ENCODE measurements at places on chromosomes 12 and 14. TPM values are rescaled to one million over a fixed set of nuclear protein-coding genes. Genes with fewer than 3 reads are reported as not detected.

The FAIM2 gene
- 6.6 TPM for total RNA-seq

The SIX6 gene
- total RNA-seq, result not detected

The BDKRB2 gene
- 85.5 TPM for total RNA-seq

The CLEC12A gene
- not detected for total RNA-seq

The AICDA gene
- not detected for total RNA-seq

The DBX2 gene
- total RNA-seq, result not detected

The PMCH gene
- total RNA-seq, result not detected

The IFI27 gene
- 43.2 TPM for total RNA-seq

The APOF gene
- total RNA-seq, result not detected

The CCDC63 gene
- not detected for total RNA-seq

The CCDC197 gene
- not detected for total RNA-seq

The ADGRD1 gene
- not detected for total RNA-seq

The FGF6 gene
- not detected for total RNA-seq

The EGLN3 gene
- under 0.01 TPM for total RNA-seq
